ENCODE measurements at places on chromosomes 4 and X.

GRCh38 chrX:8720136-8720535 lies 11.8 kb downstream of the ANOS1 start:
- DNase-seq = no peak

DNA sequence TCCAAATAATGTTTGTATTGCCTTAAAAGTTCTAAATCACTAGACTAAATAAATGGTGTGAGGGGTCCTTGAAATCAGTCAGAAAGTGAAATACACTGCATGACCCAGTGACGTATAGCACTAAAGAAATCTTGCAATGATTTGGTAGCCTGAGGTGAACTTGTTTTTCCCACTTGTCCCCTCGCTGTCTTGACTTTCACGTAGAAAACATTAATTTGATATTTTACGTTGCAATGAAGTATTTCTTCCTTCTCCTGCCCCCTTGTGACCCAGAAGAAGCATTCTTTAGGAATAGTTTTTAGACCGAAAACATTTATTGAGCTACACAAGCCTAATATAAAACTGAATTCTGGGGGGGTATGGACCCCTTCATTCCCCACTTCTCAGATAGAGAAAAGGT lies 3.7 kb downstream of the KLB start:
- no peak for DNase-seq

DNA sequence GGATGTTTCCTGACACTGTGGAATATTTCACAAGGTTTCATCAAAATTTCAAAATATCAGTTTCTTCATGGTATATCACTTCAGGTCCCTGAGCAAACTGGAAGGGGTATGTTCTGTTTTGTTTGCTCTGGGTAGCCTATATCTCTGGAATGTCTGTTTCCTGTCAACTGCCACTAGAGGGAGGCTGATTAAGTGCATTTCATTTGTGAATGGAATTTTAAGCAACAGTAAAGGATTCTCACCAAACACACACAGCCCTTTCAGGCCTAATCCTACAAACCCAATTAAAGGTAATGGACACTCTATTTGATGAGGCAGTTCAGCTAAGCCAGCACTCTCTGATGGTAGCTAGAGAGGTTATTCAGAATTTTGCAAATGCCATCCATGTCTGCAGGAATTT lies 307.1 kb downstream of the TEX13A start:
- no peak for DNase-seq

DNA sequence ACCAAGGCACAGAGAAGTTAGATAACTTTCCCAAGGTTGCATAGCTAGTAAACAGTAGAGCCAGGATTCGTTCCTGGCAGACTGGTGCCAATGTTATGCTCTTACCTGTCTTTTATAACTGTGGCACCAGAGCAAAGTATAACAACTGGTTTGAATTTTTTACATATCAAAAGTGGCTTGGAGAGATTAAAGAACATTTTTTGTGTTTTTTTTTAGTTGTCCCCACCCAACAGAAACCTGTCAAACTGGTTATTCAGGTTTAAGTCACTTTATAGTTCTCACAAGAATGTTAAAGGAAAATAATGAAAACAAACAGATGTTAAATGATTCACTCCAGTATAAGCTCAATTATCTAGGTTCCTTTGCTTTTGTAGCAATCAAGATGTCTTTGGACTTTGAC lies 15.6 kb upstream of the FAM47E start:
- DNase-seq = no peak

- DNase-seq = no peak
These were observed 297.3 kb upstream of the LCORL start for GRCh38 chr4:18318682-18319388.

DNA sequence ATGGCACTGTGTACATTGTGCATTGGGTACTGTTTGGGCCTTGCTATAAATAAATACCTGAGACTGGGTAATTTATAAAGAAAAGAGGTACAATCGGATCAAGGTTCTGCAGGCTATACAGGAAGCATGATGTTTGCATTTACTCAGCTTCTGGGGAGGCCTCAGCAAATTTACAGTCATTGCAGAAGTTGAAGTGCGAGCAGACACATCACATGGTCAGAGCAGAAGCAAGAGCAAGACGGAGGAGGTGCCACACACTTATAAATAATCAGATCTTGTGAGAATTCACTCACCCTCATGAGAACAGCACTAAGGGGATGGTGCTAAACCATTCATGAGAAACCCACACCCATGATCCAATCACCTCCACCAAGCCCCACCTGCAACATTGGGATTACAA lies 505.0 kb downstream of the ARAP2 start:
- DNase-seq = no peak

GRCh38 chr4:20248155-20248558 lies 3.5 kb upstream of the SLIT2 start:
- no peak for DNase-seq

DNA sequence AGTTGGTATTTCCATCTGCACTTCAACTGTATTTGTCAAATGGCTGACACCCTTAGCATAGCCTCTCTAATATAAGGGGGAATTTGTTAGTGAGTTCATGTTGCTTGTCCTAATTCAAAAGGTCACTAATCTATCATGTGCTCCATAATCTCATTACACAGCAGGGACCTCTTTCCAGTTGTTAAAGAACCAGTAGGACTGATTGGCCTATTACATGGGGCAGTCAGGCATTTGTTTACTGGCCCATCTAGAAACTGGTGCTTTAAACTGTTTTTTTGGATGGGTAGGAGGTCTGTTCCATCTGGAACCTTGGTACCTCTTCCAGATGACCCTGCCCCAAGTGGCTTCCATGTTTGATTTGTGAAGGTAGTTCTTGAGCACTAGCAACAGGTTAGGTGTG lies 11.4 kb downstream of the ANK2 start:
- DNase-seq = no peak

- no peak for DNase-seq
These were observed 35.2 kb upstream of the LNX1 start for GRCh38 chr4:53626491-53626890.

DNA sequence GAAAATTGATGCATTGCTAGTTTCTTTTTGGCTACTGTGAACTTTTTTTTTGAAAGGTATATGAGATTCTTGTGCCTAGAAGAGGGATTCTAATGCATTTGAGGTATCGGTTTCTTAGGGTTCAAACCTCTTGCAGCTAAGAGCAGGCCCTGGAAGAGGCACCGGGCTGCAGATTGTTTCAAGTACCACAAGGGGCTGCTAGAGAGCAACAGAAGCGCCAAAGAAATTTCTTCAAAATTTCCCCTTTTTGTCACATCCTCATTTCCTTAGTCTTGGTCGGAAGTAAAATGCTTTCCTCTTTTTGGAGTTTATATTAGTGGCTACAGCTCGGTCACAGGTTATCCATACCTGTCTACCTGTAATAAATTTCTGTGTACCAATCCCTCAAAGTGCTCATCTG lies 89.8 kb downstream of the PDGFRA start:
- DNase-seq = no peak

GRCh38 chr4:179048839-179049453 lies 1606.7 kb upstream of the AGA start:
- DNase-seq = no peak

DNA sequence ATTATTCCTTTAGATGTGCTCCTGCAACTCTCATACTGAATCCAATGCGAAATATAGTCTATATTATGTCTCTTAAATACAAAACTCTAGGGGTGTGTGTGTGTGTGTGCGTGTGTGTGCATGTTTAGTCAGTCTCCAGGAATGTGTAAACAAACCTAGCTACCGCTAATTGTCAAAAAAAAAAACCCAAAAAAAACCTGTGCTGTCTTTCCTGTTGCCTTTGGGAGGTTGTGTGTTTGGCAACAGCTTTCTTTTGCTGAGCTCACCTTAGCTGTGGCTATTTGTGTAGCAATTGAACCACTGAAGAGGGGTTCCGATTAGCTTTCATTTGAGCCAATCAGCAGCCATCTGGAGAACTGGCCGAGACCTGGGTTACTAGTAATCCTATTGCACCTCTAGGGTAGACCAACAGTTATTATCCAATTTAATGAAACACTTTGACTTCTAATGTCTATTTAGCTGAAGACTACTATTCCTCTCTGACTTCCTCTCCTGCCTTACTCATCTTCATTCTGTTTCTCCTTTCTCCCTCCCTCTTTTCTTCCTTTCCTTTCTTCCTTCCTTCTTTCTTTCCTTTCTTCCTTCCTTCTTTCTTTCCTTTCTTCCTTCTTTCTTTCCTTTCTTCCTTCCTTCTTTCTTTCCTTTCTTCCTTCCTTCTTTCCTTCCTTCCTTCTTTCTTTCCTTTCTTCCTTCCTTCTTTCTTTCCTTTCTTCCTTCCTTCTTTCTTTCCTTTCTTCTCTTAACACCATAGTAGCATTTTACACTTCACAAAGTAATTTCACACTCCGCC lies 471.1 kb downstream of the GBA3 start:
- no peak for DNase-seq

GRCh38 chr4:98639108-98639507 lies 19.3 kb downstream of the TSPAN5 start:
- no peak for DNase-seq

GRCh38 chr4:39043861-39044363 lies 11.7 kb upstream of the TMEM156 start:
- peak; percentile 16 for DNase-seq

DNA sequence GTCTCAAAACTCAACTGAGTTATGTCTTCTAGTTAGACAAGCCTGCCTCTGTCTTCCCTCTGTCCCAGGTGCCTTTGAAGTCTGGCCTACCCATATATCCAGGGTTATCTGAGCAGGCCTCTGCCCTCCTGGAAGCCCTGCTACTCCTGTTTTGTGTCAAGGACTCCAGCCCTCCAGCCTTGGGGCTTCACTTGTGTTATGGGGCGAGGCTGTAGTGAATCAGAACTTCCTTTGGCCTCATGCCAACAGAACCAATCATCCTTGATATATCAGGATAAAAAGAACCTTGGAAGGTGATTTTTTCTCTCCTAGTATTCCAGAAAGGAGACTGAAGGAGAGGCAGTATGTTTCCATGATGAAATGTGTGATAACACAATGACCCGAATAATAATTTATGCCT lies 8.9 kb upstream of the ADGRG4 start:
- DNase-seq = no peak

GRCh38 chrX:154660541-154660940 lies 7.2 kb upstream of the CTAG2 start:
- no peak for DNase-seq

DNA sequence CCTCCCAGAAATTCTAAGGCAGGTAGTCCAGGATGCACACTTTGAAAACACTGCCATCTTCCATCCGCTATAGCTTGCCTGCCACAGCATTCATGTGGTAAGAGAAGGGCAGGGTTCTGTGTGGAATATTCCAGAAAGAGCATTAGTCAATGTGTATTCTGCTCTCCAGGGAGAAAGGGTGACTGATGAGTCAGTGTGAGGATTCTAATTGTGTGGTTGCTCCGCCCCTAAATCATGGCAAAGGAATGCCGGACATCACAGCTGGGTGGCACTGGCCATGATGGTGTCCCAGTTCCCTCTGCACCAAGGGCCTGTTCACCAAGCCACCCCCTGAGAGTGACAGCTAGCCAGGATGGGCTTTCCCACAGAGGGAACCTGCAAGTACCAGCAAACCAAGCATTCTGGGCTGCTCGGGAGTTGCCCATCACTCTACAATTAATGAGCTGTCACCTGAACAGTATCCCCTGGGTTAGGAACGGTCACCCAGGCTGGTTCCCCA lies 9.5 kb downstream of the IDS start:
- DNase-seq = no peak
